ENCODE measurements at places on chromosomes 16 and 17. TPM values are rescaled to one million over a fixed set of nuclear protein-coding genes. Genes with fewer than 3 reads are reported as not detected.

PDILT gene
- not detected for total RNA-seq

SOST gene
- total RNA-seq = not detected

SLC22A31 gene
- 1.6 TPM for total RNA-seq

OR3A3 gene
- not detected for total RNA-seq

SPEM2 gene
- not detected for total RNA-seq

KRT20 gene
- 2.4 TPM for total RNA-seq

TP53TG3B gene
- not detected for total RNA-seq

DDX28 gene
- 11.1 TPM for total RNA-seq

CTRB2 gene
- not detected for total RNA-seq

CDH5 gene
- total RNA-seq = 2.6 TPM

DNA sequence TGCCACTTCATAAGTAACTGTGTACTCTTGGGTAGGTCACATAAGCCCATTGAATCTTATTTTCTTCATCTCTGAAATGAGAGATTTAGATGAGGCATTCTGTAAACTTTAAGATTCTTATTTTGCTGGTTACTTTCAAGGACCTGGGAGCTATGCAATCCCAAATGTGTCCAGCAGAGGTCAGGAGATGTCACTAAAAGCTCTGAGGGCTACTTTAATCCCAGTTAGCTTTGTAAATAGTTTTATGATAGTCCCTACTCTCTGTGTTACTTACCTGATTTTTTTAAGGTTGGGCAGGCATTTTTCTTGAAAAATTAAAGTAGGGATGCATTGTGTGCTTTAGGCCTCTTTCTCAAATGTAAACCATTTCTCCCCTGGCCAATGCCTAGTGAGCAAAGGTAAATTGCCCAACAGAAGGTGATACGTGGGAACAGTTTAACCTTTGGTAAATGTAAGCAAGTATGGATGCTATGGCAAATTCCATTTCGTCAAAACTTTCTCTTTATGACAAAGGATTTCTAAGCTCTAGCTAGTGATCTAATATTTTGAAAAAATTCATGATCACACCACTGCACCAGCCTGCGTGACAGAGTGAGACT, 57.1 kb upstream of the WSB1 start:
- DNase-seq = peak; percentile 85

DNA sequence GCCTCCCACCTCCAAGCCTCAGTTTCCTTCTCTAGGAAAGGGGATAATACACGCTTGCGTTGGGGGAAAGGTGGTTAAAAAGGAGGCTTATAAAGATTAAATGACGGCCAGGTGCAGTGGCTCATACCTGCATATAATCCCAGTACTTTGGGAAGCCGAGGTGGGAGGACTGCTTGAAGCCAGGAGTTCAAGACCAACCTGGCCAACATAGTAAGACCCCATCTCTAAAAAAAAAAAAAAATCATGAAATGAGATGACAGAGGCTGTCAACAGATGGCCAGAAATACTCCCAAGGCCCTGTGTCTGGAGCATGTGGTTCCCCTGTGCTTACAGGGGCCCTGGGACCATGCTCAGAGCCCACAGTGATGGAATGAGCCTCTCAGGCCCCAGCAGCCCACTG, 30.4 kb downstream of the RTN4RL1 start:
- no peak for DNase-seq

DNA sequence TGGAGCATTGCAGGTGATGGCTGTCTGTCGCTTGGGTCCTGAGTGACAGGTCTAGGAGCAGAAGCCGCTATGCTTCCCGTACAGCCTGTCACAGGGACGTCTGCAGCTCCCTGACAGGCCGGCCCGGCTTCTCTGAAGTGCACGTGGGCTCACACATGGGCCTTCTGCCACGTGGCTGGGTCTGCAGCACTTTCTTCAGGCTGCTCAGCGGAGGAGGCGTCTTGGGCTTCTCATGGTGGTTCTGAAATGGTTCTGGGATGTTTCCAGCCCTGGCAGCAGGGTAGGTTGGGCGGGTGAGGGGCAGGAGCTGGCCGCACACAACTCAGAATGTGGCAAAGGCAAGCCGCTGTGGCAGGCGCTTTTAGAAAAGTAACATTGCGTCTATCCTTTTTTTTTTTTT, 80.3 kb upstream of the ZNF750 start:
- DNase-seq = no peak

DNA sequence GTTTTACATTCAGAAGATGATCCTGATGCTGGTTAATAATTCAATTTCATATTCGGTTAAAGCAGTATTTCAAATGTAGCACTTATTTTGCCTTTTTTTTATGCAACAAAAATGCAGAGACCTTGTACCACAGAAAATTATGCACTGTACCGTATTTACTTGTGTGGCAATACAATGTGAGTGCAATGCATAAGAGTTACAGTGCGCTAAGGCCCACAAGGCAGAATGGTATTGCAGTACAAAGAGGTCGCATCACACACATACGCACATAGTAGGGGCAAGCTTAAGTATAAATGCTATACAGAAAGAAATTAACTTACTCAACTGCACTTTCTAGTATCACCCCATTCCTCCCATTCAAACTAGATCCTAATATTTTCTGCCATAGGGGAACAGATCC, 103.0 kb downstream of the SYCE1L start:
- DNase-seq = no peak

DNA sequence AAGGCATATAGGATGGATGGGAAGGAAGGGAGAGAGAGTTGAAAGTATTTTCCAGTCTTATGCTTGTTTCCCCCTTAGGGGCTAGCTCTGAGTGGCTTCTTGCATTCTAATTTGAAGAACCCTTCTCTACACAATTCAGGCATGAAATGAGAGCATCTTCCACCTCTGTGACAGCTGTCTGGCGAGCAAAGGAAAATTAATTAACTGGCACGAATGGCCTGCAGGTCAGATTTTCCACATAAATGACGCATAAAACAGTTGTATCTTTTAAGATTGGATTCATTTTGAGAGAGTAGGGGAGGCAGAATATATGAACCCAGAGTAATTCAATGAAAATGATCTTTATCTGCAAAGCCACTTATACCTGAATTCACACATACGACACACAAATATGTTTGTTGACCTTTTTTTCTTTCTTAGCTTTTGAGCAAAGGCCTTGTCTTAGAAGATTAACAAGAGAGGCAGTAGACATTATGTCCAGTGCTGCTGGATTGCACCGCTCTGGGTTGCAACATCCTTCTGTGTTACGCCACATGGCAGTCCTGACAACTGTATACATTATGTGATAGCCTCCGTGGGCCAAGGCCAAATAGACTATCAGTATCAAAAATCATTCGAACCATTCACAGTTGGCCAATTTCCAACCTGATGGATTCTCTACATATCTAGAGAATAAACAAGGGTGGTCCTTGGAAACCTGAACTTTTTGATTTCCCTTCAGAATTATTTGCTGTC, 173.0 kb upstream of the GOT2 start:
- DNase-seq = no peak

DNA sequence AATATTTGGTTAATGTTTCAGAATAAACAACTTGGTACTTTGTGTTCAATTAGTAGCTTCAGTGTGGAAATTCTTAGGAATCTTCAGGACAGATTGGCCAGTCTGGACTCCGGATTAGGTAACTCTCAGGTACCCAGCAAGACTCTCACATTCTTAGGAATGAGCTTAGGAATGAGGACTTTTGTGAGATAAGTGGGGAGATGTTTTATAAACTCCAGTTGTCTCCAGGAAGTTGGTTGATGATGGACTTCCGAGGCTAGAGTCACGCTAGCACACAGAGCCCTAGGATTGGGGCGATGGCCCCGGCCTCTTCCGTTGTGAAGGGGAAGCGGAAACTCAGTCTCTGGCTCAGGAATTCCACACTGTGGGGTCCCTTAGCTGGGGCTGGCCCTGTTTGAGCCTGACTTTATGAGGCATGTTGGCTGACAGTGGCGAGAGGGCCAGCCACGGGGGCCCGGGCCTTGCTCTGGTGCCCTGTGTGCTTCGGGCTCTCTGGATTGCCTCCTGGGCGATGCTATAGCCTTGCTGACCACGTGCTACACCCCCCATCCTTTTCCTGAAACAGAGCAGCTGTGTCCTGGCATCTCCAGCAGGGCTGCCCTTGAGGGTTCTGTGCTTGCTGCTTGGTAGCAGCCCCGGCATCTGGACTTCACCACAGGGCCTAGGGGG, 32.4 kb downstream of the RAB11FIP3 start:
- DNase-seq = peak; percentile 46

DNA sequence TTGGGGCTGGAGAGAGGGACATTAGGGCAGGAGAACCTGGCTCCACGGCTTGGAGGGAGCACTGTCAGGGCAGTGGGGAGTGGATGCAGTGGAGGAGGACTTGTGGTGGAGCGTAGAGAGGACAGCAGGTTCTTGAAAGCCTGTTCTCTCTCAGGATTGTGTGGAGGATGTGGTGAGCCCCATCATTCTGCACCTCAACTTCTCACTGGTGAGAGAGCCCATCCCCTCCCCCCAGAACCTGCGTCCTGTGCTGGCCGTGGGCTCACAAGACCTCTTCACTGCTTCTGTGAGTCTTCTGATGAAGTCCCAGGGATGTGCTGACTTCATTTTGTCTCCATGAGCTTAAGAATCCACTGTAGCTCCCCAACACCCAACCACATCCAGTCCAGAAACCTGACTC, 13.5 kb downstream of the COX6A2 start:
- DNase-seq = no peak

GRCh38 chr16:76780556-76780955, 410.4 kb upstream of the MON1B start:
- no peak for DNase-seq

DNA sequence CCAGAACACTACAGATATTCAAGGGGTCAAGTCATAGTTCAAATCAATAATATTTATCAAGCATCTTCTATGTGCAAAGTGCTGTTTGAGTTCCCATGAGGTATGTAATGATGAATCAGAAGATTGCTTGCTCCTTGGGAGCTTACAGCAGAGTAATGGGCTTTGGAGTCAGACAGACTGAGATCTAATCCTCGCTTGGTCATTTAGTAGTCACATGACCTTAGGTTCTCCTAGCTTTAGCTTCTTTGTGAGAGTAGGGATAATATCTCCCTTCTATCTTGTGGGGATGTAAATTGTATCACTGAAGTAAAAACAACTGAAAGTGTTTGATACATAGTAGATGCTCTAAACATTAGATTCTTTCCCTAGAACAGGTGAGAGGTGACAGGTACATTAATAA, 30.1 kb downstream of the SNX11 start:
- DNase-seq = no peak

GRCh38 chr16:30528799-30529457, 2.6 kb upstream of the ZNF768 start:
- DNase-seq = no peak

DNA sequence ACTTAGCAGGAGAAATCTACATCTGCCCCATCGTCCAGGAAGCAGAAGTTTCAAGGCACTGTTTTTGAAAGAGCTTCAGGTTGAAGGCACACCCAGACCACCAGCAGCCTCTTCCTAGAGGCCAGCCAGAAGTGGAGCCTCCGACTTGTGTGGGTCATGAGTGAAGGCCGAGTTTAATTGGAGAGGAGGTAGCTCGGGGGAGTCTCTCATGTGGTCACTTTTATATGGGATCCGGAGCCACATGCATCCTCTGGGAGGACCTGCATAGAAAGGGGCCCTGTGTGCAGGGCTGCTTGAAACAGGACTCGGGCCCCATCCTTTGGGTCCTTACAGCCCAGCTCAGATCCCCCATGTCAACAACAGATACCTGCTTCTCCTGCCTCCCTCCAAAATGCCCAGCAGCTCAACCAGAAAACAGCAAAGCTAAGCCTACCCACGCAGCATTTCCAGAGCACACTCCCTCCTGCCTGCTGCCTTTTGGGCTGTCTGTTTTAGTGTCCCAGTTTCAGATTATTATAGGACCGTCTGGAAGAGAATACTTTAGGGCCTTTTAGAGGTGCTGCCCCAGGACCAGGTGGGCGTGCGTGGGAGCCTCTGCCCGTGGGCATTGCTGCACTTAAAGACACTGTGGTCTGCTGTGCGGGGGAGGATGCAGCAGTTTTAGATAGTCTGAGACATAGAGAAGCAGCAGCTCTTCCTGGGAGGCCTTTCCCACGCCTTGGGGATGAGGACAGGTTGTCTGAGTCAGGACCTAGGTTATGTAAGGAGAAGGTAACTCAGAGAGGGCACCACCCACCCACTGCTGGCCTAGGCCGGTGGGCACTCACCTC, 29.5 kb downstream of the MPRIP start:
- DNase-seq = no peak

- DNase-seq = no peak
Observed at GRCh38 chr17:65684631-65685030, 123.2 kb upstream of the AXIN2 start.

- DNase-seq = no peak
Observed at GRCh38 chr17:77733576-77734296, 224.8 kb upstream of the TNRC6C start.

DNA sequence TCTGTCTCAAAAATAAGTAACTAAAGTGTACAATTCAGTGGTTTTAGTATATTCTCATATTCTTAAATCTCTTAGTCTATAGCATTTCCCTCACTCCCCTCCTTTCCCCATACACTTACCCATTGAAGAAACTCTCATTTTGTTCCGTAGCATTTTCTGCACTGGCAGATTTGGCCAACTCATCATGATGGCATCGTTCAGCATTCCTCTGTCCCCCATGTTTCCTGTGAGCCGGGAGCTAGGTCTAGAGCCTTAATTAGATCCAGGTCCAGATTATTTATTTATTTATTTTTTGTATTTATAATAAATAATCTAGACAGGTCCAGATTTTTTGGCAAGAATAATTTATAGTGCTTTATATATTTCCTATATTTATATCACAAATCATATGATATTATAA, 31.0 kb downstream of the HEATR3 start:
- no peak for DNase-seq

- peak; percentile 86 for DNase-seq
Observed at GRCh38 chr16:11396241-11397048, 51.2 kb downstream of the RMI2 start.

- no peak for DNase-seq
Observed at GRCh38 chr17:31549121-31549524, 157.6 kb downstream of the RAB11FIP4 start.

GRCh38 chr17:43384476-43384862, 14.3 kb upstream of the ARL4D start:
- peak; percentile 70 for DNase-seq

- no peak for DNase-seq
Observed at GRCh38 chr16:69497876-69498596, 67.7 kb upstream of the NFAT5 start.

DNA sequence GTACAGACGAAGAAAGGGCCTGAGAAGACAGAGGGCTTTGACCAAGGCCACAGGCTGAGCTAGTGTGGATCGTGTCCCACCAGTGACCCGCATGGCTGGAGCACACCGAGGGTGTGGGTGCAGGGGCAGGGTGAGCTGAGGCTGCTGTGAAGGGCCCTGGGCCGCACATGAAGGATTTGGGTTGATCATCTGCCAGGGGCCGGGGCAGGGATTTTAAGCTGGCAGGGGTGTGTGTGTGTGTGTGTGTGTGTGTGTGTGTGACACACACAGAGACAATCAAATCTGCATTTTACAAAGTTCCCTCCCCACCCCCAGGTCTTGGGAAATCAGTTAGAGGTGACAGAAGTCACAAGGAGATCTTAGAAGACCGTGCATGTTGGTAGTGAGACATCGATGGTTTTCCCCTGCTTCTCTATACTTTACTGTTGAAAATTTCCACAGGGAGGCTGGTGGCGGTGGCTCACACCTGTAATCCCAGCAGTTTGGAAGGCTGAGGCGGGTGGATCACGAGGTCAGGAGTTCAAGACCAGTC, 65.2 kb downstream of the SRCIN1 start:
- no peak for DNase-seq
